ENCODE measurements at places on chromosomes 4 and X.

DNA sequence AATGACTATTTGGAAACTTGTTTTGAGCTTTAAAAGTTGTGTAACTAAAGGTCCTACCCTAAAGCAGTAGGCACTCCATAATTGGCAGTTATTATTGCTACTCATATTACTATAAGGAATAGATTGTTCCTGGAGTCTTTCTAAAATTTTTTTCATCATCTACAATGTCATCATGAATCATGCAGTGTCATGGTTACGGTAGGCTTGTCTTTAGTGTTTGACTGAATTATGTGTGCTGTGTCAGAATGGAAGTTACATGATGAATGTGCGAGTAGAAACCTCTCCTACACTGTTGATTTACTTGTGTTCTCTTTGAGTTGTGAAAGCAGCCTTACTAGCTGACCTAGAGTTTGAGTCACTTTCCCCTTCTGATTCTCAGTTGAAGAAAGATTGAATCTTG, 1099.9 kb downstream of the RAPGEF2 start:
- no peak for DNase-seq

DNA sequence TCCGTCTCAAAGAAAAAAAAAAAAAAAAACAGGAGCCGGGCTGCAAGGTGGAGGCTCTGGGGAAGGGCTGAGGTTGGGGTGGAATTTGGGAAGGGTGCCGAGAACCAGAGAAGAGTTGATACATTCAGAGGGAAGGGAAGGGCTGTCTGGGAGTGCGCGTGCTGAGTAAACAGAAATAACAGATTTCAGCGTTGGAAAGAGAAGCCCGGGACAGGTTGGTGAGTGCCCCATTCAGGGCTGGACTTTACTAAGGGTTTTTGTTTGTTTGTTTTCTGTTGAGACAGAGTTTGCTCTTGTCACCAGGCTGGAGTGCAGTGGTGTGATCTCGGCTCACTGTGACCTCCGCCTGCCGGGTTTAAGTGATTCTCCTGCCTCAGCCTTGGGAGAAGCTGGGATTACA, 1.7 kb upstream of the IL3RA start:
- no peak for DNase-seq

DNA sequence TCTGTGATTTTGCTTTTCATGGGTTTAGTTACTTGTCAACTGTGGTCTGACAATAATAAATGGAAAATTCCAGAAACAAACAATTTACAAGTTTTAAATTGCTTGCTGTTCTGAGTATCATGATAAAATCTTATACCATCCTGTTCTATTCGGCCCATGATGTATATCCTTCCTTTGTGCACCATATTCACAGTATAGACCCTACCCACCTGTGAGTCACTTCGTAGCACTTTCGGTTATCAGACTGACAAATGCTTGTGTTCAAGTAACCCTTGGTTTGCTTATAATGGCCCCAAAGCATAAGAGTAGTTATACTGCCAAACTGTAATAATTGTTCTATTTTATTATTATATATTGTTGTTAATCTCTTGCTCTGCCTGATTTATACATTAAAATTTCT, 1183.4 kb upstream of the PCDH7 start:
- DNase-seq: no peak

GRCh38 chrX:3374108-3374800, 27.8 kb upstream of the MXRA5 start:
- no peak for DNase-seq

- no peak for DNase-seq
These were observed 3.5 kb downstream of the EPGN start for GRCh38 chr4:74311696-74312313.

- no peak for DNase-seq
These were observed 718.6 kb downstream of the CCSER1 start for GRCh38 chr4:90845777-90846176.

- DNase-seq: no peak
These were observed 41.0 kb upstream of the SCD5 start for GRCh38 chr4:82839624-82840023.

GRCh38 chrX:126733874-126734273, 85.7 kb upstream of the PRR32 start:
- DNase-seq: no peak

DNA sequence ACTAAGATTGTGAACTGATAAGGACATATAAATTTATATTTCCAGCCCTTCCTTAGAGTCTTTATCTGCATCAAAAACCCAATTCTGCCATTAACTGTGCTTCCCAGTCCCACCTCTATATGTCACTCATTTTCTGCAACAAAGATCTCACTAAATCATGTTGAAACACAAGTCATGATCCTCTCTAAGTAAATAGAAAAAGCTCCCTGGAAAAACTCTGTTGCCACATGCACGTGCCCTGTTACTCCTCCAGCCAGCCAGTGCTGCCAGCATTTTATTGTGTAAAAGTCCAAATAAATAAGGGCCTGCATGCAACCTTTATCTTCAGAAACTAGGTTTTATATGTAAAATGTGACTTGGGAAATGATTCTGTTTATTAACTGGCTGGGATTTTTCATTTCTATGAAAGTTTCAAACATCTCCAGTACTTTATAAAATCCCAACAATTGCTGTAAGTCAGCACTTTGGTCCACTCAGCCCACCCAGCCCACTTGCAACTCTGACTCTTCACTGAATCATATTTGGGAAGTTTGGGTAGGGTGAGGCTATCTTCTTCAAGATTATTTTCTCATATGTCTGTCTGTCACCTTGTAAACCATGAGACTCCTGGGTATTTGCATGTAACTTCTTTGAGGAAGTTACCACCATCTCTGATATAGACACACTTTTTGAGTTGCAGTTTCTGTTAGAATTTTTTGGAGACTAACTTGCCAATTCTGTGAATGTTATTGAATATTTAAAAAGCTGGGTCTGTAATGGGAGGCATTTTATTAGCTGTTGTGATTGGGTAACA, 40.0 kb upstream of the SMARCA5 start:
- DNase-seq: no peak

- no peak for DNase-seq
These were observed 549.5 kb downstream of the C4orf33 start for GRCh38 chr4:129645461-129645860.

DNA sequence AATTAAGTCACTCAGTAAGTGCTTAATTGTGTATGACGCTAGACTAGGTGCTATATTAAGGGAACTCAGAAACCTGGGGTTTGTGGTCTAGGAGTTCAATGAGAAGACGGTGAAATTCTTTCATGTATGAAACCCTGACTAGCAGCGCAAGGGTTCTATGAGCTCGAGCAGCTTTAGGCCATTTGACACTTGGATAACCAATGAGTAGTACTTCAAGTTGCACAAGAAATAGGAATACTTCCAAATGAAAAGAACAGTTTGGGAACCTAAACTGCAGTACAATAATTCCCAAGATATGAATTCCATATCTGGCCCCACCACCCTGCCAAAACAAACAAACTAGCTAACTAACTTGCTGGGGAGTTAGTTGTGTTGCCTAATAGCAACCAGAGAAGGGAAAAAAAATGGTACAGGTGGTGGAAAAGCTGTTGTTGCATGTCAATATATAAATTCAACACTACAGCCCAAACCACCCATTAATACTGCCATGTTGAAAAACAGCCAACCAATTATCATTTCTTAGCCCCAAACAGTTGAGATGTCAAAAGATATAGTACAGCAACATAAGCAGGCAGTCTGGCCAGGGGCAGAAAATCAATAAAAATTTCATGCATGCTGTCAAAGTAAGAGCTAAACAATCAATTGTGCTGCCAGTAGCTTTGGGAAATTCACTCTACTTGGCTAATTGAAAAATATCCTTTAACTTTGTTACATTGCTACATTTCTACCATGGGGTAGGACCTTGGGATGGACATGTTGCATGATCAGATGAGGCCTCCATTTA, 54.6 kb upstream of the MCF2 start:
- no peak for DNase-seq

- DNase-seq: no peak
These were observed 99.6 kb upstream of the PDE5A start for GRCh38 chr4:119728185-119728584.

DNA sequence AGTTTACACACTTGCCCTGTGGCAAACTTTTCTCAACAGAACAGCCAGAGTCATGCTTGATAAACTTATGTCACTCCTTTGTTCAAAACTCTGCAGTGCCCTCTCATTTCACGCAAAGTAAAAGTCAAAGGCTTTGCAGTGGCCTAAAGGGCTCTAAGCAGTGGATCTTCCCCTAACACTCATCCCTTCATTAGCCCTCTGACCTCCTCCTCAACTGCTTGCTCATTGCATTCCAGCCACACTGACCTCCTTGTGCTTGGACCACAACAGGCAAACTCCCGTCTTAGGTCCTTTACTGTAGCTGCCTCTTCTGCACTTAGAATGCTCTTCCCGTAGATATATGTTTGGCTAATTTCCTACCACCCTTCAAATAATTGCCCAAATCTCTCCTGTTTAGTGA, 5.6 kb downstream of the PRDM5 start:
- no peak for DNase-seq

DNA sequence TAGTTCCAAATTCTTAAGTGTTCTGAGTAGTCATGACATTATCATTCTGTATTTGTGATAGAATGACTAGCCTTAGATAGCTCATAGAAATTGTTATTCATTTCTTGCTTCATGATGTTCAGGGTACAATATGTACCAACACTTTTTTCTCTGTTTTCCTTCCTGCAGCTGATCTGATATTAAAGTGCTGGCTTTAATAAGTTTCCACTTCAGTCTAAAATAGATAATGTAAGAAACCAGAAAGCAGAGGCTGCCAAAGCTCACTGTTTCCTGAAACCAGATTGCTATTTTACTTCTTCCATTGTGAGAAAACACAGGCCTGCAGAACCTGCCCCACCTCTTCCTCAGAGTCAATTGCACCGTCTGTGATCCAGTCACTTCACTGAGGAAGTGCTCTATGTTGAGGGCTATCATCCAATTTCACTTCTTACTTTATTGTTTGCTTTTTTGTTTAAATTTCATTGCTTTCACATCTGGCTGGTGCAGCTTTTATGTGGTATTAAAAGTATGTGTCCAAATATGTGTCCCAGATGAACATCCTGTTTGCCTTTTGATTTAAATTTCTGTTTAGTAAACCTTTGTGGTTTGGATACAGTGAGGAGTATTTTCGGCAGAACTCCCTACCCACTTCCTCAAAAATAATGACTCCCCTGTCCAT, 652.1 kb downstream of the ANKRD50 start:
- DNase-seq: no peak

DNA sequence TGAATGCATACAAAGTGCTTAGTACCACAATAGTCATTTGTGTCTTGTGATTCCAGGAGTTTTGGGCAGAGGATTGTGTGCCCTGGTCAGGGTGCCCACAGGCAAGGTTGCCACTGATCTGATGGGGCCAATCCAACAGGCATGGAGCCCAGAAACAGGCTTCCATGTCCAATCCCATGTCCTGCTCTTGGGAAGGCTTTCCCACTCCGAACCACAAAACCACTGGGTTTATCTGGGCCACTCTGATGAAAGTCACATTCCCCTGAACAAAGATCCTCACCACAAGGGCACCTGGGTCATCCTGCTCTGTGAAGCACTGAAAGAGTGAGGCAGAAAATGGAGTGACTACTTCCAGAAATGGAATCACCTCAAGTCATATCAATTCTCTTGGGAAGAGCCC, 96.9 kb downstream of the MAMLD1 start:
- DNase-seq: no peak

DNA sequence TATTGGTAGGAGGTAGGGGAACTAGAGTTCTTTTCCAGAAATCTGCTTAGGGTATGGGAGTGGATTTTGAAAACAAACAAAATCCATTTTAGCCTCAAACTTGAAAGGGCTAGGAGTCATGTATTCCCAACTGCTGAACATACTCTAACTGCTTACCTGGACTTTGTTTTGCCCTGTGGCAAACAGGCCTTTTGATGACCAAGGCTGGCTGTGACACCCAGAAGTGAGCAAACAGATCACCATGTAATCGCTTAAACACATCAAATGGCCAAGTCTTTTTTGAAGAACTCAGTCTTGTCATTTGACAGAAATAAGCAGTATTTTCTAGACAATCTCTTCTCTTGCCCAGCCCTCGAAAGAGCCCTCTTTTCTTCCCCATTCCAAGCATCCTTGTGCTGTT, 203.4 kb downstream of the KIT start:
- no peak for DNase-seq

DNA sequence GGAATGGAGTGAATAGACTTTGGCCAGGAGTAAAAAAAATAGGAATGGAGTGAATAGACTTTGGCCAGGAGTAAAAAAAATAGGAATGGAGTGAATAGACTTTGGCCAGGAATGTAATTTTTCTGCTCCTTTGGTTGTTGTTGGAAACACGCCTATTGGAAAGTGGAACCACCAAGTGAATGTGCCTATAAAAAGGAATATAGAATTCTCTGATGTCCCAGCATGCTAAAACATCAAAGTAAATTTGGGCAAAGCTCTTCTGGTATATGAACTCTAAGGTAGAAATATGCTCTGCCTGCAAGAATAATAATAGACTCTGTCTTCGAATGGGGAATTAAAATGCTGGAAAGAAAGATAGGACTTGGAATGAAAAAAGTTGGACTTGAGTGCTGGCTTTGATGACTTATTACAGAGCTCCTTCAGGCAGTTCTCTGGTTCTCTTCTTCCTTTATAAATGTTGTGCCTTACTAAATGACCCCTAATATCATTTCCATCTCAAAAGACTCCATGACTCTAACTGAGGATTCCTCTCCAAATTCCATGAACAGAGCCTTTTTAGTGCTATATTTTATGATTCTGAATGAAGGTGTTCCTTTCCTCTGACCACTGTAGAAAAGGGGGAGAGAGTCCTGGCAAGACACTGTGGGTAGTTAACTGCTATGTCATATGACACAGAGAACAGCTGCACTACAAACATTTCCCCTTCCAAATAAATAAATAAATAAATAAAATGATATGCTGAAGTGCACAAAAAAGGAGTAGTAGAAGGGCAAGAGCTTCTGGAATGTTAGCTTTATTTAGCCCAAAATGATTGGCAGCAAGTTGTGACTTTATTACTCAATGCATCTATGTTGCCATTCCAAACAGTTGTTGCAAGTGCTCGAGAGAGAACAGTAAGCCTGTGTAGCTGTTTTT, 13.5 kb upstream of the GBA3 start:
- no peak for DNase-seq

DNA sequence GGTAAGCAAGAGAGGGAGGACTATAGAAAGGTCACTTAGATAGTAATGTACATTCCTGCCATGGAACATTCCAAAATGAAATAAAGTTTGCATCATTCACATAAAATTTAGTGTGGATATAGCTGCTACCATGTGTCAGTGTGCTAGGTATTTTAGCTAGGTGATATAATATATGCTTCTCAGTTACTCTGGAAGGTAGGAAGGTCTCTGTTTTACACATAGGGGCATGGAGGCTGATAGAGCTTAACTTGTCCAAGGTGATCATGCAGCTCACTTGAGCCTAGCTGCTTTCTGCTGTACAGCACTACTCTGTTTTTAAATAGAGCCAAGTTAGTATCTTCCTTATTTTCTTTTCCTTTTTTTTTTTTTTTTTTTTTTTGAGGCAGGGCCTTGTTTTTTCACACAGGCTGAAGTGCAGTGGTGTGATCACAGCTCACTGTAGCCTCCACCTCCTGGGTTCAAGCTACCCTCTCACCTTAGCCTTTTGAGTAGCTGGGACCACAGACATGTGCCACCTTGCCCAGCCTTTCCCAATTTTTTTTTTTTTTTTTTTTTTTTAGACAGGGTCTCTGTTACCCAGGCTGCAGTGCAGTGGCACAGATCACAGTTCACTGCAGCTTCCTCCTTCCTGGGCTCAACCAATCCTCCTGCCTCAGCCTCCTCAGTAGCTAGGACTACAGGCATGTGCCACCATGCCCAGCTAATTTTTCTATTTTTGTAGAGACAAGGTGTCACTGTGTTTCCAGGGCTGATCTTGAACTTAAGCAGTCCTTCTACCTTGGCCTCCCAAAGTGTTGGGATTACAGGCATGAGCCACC, 10.4 kb downstream of the AFF1 start:
- DNase-seq: no peak

- DNase-seq: no peak
These were observed 130.4 kb upstream of the FRMPD4 start for GRCh38 chrX:12007881-12008280.
